Naive thymus-derived CD8-positive, alpha-beta T cell (primary cell): ENCODE measurements at places on chromosomes 2 and 18. TPM values are rescaled to one million over a fixed set of nuclear protein-coding genes. Genes with fewer than 3 reads are reported as not detected.

The DPY30 gene
- 46.7 TPM for total RNA-seq

- DNase-seq, result no peak
Measured at GRCh38 chr18:63105636-63106316, 213.8 kb downstream of the BCL2 start.

The LRRC30 gene
- total RNA-seq, result not detected

GRCh38 chr2:109231428-109231827 lies 102.4 kb downstream of the SH3RF3 start:
- DNase-seq, result no peak

GRCh38 chr2:162243715-162244114 lies 470 bp upstream of the FAP start:
- no peak for DNase-seq

DNA sequence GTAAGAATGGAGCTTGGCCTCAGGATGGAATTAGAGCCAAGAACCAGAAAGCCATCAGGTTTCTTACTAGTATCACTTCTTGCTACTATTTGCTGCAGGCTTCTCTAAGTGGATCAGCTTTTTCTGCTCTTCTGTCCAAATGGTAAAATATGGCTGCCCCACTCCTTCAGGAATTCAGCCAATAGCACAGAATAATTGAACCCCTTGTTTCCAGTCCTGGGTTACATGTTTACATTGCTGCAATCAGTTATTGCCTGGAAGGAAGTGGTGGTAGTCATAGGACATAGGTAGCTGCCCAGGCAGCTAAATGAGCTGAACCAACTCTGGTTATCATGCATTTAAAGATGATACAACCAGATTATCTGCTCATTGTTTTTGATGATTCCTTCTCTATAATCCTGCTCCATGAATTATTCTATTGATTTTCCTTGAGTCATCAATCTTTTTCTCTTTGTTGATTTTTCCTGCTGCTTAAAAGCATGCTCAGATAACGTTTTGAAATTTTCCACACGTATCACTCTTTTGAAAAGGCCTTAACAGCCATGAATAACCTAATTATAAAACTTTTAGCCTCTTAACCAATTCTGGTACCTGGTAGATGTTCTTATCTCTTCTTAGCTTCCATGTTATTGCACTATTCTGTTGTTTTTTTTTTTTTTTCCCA lies 12.6 kb downstream of the AGPS start:
- no peak for DNase-seq

The TCF23 gene
- not detected for total RNA-seq

The C2orf78 gene
- not detected for total RNA-seq

DNA sequence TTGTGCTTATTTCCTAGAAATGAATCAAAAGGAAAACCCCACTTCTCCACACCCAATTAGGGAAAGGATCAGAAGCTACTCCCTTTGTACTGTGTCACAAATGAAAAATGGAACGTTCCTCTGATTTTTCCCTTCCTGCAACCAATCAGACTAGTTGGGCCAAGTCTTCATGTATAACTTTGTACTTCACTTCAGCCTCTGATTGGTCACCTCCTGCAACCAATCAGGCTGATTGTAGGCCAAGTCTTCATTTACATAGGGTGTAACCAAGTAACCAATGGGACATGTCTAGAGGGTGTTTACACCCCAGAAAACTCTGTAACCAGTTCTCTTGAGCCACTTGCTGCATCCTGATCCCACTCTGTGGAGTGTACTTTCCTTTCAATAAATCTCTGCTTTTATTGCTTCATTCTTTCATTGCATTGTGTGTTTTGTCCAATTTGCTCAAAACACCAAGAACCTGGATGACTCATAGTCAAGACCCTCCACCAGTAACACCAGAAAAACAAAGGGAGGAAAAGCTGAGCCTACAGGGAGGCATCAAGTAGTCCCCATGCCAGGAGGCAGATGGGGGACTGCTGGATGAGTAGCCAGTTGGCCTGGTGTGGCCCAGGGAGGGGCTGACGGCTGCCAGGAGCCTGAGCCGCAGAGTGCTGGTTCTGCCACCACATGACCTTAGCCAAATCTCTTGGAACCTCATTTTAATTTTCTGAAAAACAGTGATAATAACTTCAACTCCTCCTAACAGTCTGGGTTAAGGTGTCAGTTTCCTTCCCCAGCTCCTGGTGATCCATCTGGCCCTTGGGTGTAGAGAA lies 46.1 kb downstream of the SOWAHC start:
- no peak for DNase-seq

- DNase-seq, result no peak
Measured at GRCh38 chr18:10135302-10135926, 221.6 kb downstream of the VAPA start.

- DNase-seq, result no peak
Measured at GRCh38 chr18:26185267-26185666, 41.0 kb upstream of the TAF4B start.

- peak; percentile 31 for DNase-seq
Measured at GRCh38 chr2:11343650-11344341, 640 bp downstream of the ROCK2 start.

GRCh38 chr18:46423226-46423805 lies 233.7 kb downstream of the LOXHD1 start:
- DNase-seq, result no peak

The CFC1 gene
- not detected for total RNA-seq

DNA sequence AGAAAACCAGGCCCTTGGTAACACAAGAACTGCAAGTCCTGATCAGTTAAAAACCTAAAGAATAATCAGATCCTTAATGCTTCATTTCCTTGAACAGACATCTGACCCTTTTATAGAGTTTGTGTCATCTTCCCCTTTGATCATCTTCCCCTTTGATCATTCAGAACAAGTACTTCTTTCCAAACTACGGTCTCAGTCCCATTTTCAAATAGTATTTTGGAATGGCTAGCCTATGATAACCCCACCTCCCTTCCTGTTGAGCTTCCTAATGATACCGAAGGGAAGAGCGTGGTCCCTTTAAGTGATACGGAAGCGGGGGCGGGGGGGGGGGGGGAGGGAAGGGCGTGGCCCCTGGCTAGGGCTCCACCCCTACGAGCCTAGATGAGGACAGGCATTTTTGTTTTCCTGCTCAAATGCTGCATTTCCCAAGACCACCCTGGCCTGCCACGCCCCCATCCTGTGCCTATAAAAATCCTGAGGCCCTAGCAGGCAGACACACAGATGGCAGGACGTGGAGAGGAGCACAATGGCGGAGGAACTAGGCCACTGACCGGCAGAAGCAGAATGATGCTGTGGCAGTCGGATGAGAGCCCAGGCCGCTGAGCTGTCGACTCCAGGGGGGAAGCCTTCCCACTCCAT lies 24.1 kb upstream of the CHRNA1 start:
- DNase-seq, result no peak

GRCh38 chr2:74573747-74574562 lies 19.4 kb downstream of the DOK1 start:
- peak; percentile 40 for DNase-seq
